Stimulated activated CD8-positive, alpha-beta memory T cell treated with anti-CD3 and anti-CD28 coated beads, Interleukin-4, amount 100 ng/mL, for 4 hours (primary cell): ENCODE measurements at places on chromosomes 5 and 9.

DNA sequence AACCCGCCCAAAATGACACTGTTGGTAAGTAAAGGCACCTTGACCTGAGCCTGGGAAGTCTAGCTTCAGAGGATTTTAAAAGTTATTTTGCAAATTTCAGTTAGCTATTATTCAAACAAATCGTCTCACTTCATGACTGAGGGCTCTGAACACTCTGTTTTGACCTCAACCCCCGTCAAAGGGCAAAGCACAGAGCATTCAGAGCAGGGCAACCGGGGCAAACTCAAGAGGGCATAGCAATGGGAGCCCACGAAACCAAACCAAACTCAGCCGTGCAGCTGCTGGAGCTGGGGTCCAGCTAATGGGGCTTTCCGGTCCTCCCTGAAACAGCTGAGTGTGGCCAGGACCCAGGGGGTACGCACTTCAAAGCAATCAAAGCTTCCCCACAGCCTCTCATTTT, 1.6 kb downstream of the C9 start:
- no peak for DNase-seq

- no peak for DNase-seq
These were observed 290.2 kb upstream of the RGMB start for GRCh38 chr5:98483301-98483685.

- no peak for DNase-seq
These were observed 41.9 kb downstream of the SLC22A5 start for GRCh38 chr5:132411304-132412013.

- no peak for DNase-seq
These were observed 120.1 kb upstream of the MTAP start for GRCh38 chr9:21682381-21682780.

- no peak for DNase-seq
These were observed 479.0 kb downstream of the CYLC2 start for GRCh38 chr9:103474156-103474555.

GRCh38 chr5:154783774-154784460, 28.7 kb downstream of the LARP1 start:
- DNase-seq, result no peak

GRCh38 chr5:2753452-2754420, 2.3 kb upstream of the IRX2 start:
- no peak for DNase-seq

GRCh38 chr5:113112435-113112834, 135.8 kb downstream of the DCP2 start:
- DNase-seq, result no peak

- no peak for DNase-seq
These were observed 318.4 kb downstream of the PSAT1 start for GRCh38 chr9:78615372-78615771.

- no peak for DNase-seq
These were observed 4.6 kb upstream of the PRDM12 start for GRCh38 chr9:130659699-130660248.
